ENCODE measurements at places on chromosomes 1 and 21. TPM values are rescaled to one million over a fixed set of nuclear protein-coding genes. Genes with fewer than 3 reads are reported as not detected.

Gene AADACL3
- total RNA-seq, result not detected

Gene RIIAD1
- total RNA-seq, result 5.6 TPM

Gene SFPQ
- total RNA-seq, result 81.0 TPM

Gene AMY1A
- total RNA-seq, result not detected

- no peaks in the 10 kb centered on the region for H3K27me3 ChIP-seq
- DNase-seq, result no peak
- H3K4me1 ChIP-seq, result no peaks in the 10 kb centered on the region
These were observed 29.8 kb upstream of the RC3H1 start for GRCh38 chr1:174051956-174052355.

DNA sequence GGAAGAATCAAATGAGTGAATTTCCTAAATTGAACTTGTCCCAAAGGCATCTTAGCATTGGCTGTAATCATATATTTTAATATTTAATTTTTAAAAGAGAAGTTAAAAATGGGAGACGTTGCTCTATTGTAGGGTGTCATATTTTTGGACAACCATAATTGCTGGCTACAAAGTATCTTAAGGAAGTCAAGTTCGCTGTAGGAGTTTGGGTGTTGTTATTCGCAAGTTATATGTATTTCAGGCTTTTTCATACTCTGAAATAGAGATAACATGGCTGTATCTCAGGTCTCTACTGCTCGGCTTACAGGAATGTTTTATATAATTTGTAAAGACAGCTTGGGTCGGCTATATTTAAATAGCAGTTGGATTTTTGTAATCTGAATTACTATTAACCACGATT lies 852 bp downstream of the TMEM50A start:
- H3K36me3 ChIP-seq, result peaks cover 12% of the 10 kb centered on the region
- peak overlapping the region; percentile 85 for H3K4me3 ChIP-seq
- no peak for DNase-seq
- H3K27me3 ChIP-seq, result no peaks in the 10 kb centered on the region
- H3K27ac ChIP-seq, result peak overlapping the region; percentile 97

DNA sequence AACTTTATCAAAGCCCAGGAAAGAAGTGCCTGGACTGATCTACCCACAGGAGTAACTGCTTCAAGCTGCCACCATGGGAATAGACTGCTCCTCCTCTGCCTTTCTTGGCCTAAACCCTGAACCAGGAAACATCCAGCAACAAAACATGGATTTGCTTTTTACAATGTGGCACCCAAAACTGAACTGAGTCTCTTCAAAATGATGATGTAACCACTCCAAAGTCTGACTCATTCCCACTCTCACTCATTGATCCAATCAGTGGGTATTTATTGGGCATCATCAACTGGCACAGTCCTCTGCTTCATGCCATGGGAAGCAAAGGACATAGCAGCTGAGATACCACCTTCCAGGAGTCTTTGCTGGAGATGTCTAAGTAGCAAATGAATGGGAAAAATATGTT lies 23.5 kb downstream of the CYP4A22 start:
- no peak overlapping the region for H3K4me3 ChIP-seq
- H3K27me3 ChIP-seq, result peaks cover 26% of the 10 kb centered on the region
- no peak for DNase-seq
- no peaks in the 10 kb centered on the region for H3K36me3 ChIP-seq
- H3K27ac ChIP-seq, result no peak overlapping the region
- no peaks in the 10 kb centered on the region for H3K4me1 ChIP-seq

GRCh38 chr1:212532469-212533147 lies 76.0 kb upstream of the ATF3 start:
- H3K27me3 ChIP-seq, result no peaks in the 10 kb centered on the region
- no peak overlapping the region for H3K27ac ChIP-seq
- H3K4me3 ChIP-seq, result no peak overlapping the region

DNA sequence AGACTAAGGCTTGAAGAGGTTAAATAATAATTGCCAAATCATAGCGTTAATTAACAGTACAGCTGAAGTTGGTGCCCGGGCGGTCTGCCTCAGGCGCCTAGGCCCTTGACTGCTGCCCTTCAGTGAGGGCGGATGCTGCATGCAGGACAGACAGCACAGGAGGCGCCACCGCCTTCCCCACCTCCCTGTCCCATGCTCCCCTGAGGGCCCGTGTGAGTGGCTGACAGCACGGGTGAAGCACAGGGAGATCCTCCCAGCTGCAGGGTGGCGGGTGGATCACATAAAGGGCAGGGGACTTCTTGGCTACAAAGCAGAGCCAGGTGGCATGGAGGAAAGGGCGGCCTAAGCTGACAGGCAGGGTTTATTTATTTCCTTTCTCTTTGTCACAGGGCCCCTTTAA lies 49.1 kb downstream of the DDX20 start:
- H3K4me3 ChIP-seq, result no peak overlapping the region
- H3K27me3 ChIP-seq, result no peaks in the 10 kb centered on the region
- H3K4me1 ChIP-seq, result peaks cover 38% of the 10 kb centered on the region
- DNase-seq, result no peak
- H3K27ac ChIP-seq, result peak overlapping the region; percentile 89
- no peaks in the 10 kb centered on the region for H3K36me3 ChIP-seq

- peaks cover 82% of the 10 kb centered on the region for H3K36me3 ChIP-seq
- no peak overlapping the region for H3K4me3 ChIP-seq
- DNase-seq, result peak; percentile 43
These were observed 42.1 kb upstream of the IPO9 start for GRCh38 chr1:201786824-201787223.
